Regular cardiac myocyte (primary cell): ENCODE measurements at places on chromosomes 1 and 21. TPM values are rescaled to one million over a fixed set of nuclear protein-coding genes. Genes with fewer than 3 reads are reported as not detected.

The TNFRSF9 gene
- 0.19 and 0.28 TPM in 2 replicates for total RNA-seq

The OPTC gene
- total RNA-seq, result not detected in 2 replicates

The TMEM167B gene
- total RNA-seq, result 21.1 and 42.6 TPM in 2 replicates

The SLC30A1 gene
- 17.6 and 23.4 TPM in 2 replicates for total RNA-seq

The RPE65 gene
- not detected in 2 replicates for total RNA-seq

The IGFN1 gene
- 0.28 TPM in 1 of 2 replicates, not detected in the other for total RNA-seq

The OR11L1 gene
- total RNA-seq, result not detected in 2 replicates

The CFHR1 gene
- total RNA-seq, result 0.19 and 0.56 TPM in 2 replicates

The PTGFR gene
- 12.7 and 16.9 TPM in 2 replicates for total RNA-seq

The FAM72A gene
- 1.4 and 7.3 TPM in 2 replicates for total RNA-seq

The DNAI4 gene
- 5.4 and 20.0 TPM in 2 replicates for total RNA-seq

The RNF186 gene
- not detected in 2 replicates for total RNA-seq

The UBAP2L gene
- total RNA-seq, result 37.5 and 62.7 TPM in 2 replicates

The NBPF9 gene
- total RNA-seq, result 11.7 and 12.7 TPM in 2 replicates

The TMEM269 gene
- under 0.01 TPM in 1 of 2 replicates, not detected in the other for total RNA-seq

The CGN gene
- total RNA-seq, result under 0.01 and 0.19 TPM in 2 replicates

The TRIM45 gene
- total RNA-seq, result 3.3 and 3.4 TPM in 2 replicates

The OR2AK2 gene
- 0.28 TPM in 1 of 2 replicates, not detected in the other for total RNA-seq

The SIM2 gene
- total RNA-seq, result 0.19 and 5.4 TPM in 2 replicates

The WNT3A gene
- not detected in 2 replicates for total RNA-seq

The CCDC190 gene
- 1.1 and 2.1 TPM in 2 replicates for total RNA-seq
